Activated gamma-delta T cell treated with Interleukin-2 at 50 U/mL for 16 hours (primary cell): ENCODE measurements at places on chromosomes 11 and 22.

DNA sequence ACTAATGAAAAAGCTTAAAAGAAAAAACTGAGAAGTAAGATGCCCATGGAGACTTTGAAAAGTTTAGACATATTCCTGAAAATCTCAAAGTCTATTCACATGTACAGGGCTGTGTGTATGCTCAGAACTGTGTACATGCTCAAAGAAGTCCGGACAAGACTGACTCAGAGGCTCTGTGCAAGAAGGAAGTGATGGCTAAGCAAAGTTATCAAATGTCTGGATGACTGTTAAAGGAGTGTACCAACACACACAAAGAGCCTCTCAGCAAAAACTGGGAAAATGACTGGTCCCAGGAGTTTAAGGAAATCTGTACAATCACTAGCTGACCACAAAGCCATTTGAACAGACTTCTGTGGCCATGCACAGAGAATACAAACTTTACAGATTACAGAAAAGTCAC, 33.1 kb upstream of the ARHGAP32 start:
- DNase-seq, result no peak

DNA sequence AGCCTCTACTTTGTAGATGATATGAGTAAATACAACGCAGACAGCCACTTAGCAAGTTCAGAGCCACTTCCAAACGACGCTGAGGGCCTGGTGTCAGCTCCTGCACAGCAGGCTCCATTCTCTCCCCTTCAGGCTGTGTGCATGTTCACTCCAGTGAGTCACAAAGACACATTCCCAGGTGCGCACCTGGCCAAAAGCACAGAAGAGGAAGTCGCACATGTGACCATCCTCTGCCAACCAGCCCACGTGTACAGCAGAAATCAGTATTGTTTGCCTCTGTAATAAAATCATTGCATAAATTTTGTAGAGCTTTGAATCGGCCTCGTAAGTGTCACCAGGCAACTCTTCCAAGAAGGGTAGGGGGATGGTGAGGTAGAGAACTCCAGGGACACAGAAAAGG, 19.5 kb upstream of the TPH1 start:
- DNase-seq, result no peak

DNA sequence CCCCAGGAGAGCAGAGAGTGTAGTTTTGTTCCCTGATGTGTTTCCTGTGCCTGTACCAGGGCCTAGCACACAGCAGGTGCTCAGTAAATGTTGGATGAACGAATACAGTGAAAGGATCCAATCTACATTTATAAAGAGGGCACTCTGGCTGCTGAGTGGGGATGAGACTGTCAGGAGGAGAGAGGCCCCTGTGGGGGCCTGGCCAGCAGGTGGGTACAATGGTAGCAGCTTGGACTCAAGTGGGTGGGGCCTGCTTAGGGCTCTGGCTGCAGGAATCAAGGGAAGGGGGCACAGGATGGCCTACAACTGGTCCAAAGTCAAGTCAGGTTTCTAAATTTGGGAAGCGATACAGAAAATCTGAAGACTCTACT, 156.6 kb upstream of the GRK3 start:
- DNase-seq, result no peak

DNA sequence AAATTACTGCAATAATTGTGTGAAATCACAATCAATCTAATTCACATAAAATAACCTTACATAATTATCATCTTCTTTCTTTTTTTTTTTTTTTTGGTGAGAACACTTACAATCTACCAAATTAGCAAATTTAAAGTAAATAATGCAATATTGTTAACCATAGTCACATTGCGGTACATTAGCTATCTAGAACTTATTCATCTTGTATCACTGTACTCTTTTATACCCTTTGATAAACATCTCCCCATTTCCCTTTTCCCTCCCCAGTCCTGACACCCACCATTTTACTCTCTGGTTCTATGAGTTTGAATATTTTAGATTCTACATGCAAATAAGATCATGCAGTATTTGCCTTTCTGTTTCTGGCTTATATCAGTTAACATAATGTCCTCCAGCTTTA, 24.0 kb upstream of the PRAME start:
- DNase-seq, result no peak

GRCh38 chr22:43931771-43932170, 8.2 kb downstream of the PNPLA3 start:
- no peak for DNase-seq

DNA sequence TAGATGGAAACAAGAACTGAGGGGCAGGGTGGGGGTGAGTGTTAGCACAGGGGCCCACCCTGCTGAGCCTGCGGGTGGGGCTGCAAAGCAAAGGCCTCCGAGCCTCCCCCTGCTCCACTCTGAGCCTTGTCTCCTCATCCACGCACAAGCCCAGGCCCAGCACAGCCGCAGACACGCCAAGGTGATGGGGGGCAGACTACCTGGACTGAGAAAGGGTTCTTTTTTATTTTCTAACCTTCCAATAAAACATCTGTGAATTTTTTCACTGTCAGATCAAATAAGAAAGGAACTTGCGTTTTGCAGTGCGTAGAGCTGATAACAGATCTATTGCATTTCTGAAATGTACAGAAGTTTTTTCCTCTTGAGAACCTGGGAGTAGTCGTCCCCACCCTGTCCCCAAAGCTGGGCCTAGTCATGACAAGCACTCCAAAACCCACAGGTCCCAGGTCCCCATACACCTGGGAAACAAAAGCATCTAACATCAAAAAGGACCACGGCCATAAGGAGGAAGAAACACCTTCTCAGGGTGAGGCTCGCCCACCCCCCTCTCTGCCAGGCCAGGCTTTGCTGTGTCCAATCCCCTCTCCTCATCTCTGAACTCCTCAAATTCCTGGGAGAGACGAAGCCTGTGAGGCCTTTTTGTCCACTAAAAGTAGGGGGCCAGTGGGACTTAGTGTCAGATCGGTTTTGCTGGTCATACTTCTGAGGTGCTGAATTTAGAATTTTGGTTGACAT, 22.7 kb upstream of the CD5 start:
- DNase-seq, result no peak
